NCI-H524 (cell line): ENCODE measurements at places on chromosomes 5 and 9.
A peak's percentile ranks its signal among the peaks of the same experiment; 100 is the strongest.

DNA sequence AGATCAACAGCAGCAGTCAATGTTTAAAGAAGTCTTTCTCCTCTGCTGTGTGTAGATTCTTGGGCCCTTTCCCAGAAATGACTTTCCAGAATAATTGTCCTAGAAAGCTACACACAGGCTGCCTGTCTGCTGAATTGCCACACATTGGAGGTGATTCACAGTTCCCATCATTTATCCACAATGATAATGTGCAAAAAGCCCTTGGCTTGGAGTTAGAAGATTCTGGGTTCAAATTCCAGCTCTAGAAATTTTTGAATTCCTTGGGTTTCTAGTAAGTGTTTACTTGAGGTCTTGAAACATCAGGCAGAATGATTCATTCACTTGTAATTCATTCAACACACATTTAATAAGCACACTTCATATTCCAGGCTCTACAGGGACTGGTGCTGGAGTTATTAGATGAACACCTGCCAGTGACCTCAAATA is 28.6 kb upstream of the EPB41L4B start:
- DNase-seq: peak; percentile 59

DNA sequence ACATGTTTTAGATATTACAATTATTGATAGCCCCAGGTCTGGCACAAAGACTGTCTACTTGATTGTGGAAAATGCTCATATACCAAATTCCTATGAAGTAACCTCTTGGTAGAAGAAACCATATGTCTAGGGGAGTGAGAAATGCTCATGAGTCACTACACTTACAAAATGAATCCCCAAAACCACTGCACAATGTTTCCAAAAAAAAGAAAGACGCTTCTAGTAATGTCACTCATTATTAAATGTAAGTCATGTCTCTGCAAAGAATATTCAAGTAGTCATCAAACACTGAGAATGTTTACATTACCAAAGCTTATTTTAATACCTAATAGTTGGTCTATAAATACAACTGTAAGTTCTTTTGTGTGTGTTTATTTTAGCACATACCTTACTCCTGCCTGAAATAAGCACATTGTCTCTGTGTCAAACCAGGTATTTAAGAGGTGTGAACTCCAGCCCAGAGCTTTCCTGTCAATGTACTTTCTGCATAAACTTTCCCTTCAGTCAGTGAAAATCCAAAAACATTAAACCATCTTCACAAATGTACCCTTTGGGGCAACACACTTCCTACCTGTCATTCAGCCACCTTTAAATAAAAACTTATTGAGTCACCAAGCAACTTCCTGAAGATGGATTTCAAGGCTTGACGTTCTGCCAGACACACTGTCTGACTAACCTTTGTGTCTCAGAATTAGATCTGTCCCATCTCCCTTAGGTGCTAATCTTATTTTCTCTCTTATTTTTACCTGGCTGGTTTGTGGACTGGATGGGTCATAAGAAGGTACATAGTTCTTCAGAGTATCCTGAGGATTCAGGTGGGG is 194.0 kb downstream of the NFIB start:
- no peak for DNase-seq

DNA sequence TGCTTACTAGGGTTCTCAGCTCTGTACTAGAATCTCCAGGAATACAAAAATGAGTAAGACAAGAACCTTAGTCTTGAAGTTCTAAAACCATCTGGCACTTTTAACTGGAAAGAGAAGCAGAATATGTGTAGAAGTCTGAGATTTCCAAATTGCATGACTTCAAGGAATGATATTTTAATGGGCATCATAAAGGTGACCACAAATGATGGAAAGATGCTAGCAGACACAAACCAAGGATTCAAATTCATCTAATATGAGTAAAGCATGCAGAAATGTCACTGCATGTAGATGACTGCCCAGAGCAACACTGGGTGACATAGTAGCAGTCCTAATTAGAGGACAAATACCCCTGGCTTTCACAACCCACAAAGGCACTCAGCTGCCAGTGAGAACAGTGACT is 117.2 kb downstream of the RPS23 start:
- DNase-seq: no peak

DNA sequence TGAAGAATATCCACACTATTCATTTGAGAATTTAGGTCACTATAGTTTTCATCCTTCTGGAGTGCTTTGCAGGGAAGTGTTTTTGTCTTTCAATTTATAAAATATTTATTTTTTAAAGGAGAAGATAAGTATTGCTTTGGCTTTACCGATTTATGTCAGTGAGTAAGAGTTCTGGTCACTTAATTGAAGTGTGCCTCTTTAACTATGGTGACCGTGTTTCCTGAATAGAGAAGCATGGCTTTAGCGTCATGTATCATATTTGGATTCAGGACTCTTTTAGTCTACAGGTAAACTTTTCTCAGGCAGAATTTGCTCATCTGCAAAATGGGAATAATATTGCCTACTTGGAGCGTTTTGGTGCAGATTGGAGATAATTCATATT is 902 bp downstream of the BDP1 start:
- no peak for DNase-seq

GRCh38 chr5:16489322-16489791 is 23.8 kb upstream of the ZNF622 start:
- peak; percentile 66 for DNase-seq

DNA sequence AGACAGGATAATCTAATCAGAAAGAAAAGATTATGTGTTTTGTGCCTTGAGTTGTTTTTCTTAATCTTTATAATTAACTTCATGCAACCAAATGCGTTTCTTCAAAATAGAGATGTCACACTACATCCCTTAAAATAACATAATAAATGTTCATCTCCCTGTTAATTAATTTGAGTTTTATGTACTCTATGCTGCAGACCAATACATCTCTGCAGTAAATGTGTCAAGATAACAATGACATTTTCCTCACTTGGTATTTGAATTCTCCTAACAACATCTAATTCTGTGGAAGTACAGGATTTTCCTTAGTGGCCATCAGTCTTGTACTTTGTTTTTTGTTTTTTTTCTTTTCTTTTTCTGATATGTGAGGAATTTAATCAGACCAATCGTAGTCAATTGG is 279.2 kb upstream of the TYRP1 start:
- no peak for DNase-seq

DNA sequence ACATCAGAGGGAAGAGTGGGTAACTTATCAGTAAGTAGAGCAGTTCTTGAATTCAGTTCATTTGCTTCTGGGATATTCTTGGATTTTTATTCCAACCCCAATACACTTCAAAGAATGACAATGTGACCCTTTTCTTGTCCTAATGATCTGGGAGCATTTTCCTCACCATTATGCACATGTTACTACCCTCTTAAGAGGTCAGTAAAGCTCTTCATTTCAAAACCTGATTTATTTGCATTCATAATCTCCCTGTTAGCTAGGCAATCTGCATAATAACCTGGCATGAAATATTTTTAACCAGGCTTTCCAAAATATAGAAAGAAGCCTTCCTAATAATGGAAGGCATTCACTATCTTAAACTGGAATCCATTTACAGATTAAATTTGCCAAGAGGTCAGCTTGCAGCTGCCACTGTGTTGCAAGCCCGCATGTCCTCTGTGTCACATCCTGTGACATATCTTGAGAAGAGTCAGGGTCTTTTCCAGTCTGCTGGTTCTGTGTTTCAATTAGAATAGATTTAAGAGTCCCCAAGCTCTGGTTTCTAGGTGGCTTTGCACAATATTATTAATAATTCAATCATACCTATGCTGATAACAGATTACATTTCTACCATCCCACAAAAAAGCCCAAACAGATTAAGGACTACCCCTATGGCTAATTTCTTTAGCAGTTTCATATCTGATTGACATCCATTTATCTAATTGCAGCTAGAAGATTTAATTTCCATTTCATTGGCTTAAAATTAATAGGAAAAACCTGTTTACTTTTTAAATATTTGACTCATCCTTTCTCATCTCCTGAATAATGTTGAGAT is 30.9 kb upstream of the PPP2R2B start:
- peak; percentile 13 for DNase-seq

DNA sequence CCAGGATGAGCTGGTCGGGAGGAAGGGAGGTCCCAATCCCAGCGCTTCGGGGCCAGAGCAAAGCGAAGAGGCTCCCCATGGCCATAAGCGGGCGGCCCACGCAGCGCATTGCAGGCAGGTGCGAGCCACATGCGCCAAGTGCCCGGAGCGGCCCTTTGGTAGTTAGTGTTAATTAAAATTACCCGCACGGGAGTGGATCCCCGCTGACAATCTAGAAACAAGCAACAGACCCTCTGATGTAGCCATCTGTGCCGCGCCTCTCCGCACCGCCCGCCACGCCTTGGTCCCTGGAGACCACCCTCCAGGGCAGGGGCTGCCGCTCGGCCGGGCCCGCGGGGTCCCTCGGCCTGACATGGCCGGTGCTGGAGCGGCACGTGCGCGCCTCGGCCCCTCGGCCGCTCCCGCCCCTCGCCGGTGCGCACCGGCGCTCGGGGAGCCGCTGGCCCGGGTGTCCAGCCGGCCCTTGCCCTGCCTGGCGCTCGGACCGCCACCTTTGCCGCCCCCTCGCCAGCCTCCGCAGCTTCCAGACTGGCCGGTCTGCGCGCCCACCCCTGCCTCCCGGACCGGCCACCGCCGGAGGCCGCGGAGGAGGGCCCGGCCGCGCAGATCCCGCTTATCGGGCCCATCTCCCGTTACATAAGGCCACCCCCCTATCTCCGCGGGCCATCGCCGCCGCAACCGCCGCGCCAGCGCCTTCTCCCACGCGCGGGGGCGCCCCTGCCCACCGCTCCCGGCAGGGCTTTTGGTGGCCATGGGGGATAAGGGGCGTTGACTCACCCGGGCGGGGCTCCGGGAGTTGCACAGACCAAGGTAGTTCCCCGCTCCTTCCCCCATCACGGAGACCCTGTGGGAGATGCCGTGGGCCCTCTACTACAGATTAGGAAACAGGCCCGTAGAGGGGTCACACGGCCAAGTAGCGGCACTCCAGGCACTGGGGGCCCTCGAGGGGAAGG is 1.9 kb upstream of the IL13 start:
- peak; percentile 46 for DNase-seq

DNA sequence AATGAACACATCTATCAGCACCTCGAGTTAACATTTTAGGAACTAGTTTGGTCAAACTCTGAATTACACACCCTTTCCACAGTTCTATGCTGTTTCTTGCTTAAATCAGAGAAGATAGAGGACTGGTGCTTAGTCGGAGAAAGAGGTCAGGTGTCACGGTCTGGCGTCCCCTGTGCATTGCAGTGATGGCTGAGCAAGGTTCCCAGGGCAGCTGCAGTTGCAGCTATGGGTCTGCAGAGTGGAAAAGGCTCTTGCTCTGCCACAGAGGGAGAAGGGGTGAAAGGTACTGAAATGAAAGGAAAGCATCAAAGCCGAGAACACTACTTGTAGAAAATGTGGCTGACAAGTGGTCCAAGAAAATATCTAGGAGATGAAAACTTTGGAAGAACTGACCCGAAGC is 25.2 kb upstream of the SH3RF2 start:
- DNase-seq: no peak

DNA sequence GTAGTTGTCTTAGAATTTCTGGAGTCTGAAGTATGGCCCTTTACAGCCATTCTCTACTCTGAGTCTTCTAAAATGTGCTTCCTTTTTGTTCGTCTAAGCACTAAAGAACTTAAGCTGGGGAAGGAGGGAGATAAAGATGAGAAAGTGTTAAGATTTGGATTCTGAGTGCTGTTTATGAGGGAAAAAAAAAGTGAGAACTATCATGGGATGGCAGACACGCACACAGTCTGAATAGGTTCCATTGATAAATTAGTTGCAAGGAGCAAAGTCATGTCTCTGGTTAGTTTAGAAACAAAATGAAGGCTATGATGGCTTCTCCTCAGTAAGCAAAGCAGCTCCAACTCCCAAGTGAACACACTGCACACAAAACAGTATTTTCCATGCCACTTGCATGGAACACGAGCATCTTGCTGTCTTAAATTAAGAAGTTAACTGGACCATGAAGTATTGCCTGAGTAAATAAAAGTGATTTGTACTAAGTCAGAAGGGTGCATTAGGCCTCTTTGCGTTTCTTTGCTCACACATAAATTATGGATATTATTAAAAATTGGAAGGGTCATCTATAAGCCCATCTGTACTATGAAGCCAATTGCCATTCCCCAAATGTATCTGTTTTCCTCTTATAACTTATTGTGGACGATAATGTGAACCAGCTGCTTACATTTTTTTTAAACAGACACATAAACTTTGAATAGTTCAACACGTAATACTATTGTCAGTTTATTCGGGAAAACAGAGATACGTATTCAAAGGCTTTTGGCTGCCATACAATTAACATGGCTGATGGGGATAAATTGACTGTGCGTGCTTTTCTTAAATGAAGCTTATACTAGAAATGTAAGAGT is 199.3 kb downstream of the SGCD start:
- no peak for DNase-seq

DNA sequence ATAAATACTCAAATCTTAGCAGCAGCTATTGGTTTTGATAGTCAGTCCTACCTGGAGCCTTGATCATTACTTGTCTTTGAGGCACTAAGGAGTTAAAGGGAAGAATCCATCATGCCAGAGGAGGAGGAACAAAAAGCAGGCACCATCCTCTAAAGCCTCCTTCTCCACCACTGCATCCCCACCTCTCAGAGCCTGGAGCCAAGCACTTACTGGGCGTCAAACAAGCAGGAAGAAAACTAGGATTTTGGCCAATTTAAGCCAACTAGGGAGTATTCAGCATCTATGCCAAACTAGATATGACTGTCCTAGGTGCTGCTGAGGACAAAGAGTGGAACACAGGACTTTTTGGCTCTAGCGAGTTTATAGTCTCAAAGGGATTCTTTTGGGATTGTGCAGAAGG is 152.5 kb downstream of the PPP2R2B start:
- DNase-seq: no peak

- no peak for DNase-seq
Measured at GRCh38 chr5:60036192-60036938, 142.8 kb upstream of the PDE4D start.

DNA sequence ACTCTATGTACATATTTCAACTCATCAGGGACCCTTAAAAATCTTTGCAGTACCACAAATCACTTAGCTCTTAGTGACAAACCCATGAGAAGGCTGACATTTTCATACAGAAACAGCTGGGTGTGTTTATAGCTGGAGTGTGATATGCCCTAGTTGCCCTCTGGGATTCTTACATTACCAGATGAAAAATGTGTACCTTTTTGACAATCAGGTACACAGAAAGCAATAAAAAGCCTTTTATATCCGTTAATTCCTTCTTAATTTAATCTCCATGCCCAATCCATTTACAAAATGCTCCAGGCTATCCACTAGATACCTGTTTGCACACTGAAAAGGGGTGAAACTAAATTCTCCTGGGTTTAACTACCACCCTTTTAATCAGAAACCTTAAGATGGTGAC is 222.9 kb downstream of the KIAA0825 start:
- no peak for DNase-seq

GRCh38 chr5:10630126-10630525 is 66.3 kb downstream of the ANKRD33B start:
- DNase-seq: no peak

DNA sequence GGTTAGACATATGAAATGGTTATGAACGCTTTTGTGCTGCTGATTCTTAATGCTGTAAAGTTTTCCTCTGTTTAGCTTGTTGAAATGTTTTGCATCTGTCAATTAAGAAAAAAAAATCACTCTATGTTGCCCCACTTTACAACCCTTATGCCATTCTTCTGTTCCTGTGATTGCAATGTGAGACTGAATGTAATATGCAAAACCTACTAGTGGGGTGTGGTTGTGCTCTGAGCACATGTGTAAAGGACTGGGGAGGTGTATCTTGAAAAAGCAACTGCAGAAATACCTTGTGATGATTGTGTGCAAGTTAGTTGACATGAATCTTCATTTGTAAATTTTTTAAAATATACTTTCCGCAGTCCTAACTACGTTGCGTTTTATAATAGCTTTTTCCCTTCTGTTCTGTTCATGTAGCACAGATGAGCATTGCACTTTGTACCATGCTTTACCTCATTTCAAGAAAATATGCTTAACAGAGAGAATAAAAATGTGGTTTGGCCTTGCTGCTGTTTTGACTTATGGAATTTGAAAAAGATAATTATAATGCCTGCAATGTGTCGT is 357.0 kb upstream of the PIK3R1 start:
- no peak for DNase-seq
